Dermis blood vessel endothelial cell (primary cell): ENCODE measurements at places on chromosomes 12 and 14.

GRCh38 chr14:60164404-60164711 is 840 bp downstream of the DHRS7 start:
- no peak for DNase-seq

DNA sequence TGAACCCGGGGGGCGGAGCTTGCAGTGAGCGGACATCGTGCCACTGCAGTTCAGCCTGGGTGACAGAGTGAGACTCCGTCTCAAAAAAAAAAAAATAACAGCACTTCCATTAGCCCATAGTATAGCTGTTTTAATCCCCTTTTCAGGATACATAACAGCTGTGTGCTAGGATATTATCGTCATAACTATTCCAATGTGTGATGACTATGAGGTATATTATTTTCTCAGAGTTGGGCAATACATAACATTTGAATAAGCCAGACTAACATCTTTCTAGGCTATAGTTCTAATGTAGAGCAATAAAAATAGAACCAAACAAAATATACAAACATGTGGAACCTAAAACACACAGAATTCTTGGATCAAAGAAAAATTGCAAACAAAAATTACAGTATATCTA is 57.1 kb downstream of the MARK3 start:
- no peak for DNase-seq

DNA sequence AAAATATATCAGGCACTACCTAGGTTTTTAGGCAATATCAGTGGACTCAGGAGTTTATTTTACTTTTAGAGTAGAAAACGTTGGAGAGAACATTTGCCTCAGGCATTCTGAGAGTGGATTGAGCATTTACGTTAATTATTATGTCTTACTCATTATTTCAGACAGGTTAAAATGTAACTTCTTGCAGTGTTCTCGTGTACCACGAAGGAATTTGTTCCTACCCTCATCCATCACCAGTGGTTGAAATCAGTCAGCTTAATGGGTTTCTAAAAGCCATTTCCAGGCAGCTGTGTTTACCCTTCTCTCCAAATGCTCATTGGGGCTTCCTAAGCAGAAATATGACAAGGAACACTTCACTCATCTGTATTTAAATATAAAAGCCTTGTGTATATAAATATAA is 9.1 kb upstream of the LDHB start:
- no peak for DNase-seq

GRCh38 chr12:67531051-67531450 is 117.5 kb upstream of the DYRK2 start:
- DNase-seq, result no peak

DNA sequence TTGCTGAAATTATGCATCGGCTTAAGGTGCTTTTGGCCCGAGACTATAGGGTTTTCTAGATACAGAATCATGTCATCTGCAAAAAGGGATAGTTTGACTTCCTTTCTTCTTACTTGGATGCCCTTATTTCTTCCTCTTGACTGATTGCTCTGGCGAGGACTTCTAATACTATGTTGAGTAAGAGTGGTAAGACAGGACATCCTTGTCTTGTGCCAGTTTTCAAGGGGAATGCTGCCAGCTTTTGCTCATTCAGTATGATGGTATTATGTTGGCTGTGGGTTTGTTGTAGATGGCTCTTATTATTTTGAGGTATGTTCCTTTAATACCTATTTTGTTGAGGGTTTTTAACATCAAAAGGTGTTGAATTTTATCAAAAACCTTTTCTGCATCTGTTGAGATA is 8.3 kb downstream of the BMAL2 start:
- DNase-seq, result no peak

GRCh38 chr14:62409626-62410300 is 635.5 kb downstream of the KCNH5 start:
- DNase-seq, result no peak

DNA sequence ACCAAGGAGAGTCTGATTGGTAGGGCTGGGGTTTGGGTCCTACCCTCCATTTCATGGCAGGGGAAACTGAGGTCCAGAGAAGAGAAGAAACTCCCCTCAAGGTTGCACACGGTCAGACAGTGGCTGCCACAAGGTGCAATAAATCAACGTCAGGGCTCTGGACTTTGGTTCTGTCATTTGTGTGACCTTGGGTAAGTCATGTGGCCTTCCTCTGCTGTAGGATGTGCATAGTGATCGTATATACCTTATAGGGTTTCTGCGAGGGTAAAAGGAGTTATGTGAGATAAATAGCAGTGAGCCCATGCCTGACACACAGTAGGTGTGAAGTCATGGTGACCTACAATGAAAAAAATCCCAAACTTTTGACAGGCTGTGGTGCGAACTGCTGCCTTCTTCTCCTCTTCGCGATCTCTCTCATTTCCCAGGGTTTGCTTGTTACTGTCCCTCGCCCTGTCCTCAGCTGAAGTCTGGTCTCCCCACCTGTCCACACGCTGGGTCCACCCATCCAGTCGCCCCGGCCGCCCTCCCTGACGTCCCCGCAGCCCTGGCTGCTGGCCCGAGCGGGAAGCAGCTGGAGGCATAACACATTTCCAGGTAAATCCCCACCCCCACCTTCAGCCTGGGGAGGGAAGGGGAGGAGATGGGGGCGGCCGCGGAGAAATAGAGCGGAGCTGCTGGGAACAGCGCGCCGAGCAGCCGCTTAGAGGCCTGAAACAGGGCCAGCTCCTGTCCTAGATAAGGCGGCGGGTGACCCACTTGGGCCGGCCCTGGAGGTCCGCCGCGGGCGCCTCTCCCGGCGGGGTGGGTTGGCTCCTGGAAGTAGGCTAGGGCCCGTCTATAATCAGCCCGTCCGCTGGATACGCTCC is 1.8 kb upstream of the FAM222A start:
- no peak for DNase-seq

DNA sequence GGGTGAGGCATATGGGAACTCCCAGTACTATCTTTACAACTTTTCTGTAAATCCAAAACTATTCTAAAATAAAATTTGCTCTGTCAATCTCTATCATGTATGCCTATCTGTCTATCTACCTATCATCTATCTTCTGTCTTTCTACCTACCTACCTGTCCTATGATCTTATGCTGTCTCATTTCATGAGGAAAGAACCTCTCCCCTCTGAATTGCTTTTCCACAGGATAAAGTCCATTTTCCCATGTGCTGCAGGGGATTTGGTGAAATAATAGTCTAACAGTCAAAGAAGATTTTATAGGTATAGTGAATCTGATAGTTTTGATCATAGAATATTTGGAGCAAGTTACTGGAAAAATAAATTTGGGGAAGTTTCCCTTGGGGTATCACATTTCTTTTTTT is 86.8 kb upstream of the RIC8B start:
- DNase-seq, result no peak

DNA sequence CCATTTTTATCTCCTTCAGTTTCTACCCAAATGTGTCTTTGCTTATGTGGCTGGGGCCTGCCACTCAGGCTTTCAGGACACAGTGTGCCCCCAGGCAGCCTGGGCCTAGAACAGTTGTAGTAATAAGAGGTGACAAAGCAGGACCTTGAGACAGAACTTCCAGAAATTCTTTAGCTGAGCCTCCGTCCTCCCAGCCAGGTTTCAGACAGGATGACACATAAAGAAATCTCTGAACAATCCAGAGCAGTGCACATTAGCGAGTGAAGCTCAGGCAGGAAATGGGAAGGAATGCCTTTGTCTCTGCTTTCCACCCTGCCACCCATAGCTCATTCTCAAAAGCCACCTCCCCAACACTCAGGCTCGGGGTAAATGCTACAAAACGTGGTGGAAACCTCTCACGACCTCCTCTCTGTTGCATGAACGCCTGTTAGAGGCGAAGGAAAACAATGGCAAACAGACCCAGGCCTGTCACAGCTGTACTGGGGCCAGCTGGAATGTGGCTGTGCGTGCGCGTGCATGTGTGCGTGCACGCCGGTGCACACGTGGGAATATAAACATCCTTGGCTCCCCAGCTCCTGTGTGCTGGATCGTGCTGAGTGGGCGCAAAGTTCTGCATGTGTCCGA is 286.7 kb downstream of the ZFP36L1 start:
- DNase-seq, result peak; percentile 68

- DNase-seq, result peak; percentile 98
Observed at GRCh38 chr12:6764011-6764828, 1.9 kb upstream of the PTMS start.

GRCh38 chr12:503111-503761 is 43.5 kb downstream of the B4GALNT3 start:
- DNase-seq, result peak; percentile 44

GRCh38 chr12:3752741-3753486 is at the start of gene CRACR2A:
TSS of gene CRACR2A (minus strand) at chr12:3753109. CDS start at chr12:3696999, 56,110 bp downstream.
- peak; percentile 83 for DNase-seq

DNA sequence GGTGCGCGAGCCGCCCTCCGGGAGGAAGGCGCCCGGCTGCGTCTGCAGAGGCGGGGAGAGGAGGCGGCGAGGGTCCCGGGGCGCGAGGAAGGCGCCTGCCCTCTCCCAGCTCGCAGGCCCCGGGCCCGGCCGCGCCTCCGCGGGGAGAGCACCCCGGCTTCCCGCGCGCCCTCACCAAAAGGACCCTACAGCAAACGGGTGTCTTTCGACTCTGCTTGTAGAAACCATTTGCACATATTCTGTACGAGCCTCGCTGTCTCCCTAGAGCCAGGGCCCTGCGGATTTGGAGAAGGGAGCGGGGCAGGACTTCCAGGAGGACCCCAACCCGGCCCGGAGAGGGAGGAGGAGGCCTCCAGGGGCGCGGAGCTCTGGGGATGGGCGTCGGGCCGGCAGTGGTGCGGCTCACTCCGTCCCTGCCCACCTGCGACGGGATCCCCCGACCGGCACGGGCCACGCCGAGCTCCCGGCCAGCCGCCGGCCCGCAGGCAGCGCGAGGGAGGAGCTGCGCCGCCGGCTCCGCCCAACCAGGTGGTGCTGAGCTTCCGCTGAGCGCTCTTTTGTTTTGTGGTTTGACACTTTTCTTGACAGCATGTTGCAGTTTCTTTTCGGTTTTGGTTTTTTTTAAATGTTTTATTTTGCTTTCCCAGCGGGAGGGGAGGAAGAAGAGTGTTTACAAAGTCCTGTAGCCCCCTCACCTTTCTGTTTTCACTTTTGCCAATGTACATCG is 103.3 kb upstream of the FKBP4 start:
- DNase-seq, result peak; percentile 4

DNA sequence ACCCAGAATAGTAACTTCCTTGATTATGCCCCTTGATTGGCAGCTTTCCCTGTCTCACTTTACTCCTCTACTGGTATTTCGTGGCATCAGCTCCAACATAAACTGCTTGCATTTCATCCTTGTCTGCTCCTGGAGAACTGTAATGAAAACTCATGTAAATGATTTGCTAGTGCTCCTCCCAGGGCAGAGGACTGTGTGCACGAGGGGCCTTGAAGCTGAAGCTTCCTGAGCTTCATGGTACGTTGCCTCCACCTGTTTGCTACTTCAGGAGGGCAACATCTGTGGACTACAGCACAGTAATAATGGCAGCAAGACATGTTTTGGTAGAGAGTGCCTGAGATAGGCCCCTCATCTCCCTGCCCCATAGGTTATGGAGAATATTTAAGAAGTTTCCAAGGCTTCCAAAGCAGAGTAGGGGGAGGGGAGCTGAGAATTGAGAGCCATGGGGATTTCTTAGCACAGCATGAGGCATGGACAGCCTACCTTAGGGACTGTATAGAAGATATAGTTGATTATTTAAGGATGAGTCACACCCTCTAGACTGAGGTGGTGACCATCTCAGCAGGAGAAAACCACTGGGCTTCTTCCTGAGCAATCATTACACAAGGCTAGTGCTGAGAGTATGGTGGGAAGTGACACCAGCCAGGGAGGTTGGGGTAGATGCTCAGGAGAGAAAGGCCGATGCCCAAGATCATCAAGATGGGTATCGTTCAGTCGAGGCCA is 29.5 kb downstream of the CCDC198 start:
- no peak for DNase-seq

- DNase-seq, result no peak
Observed at GRCh38 chr14:22434030-22434429, 155.0 kb downstream of the DAD1 start.

- DNase-seq, result peak; percentile 87
Observed at GRCh38 chr14:65019944-65020566, 33.4 kb downstream of the FNTB start.

GRCh38 chr14:68145539-68145938 is 326.0 kb downstream of the RAD51B start:
- DNase-seq, result peak; percentile 72

GRCh38 chr14:85165094-85165493 is 364.9 kb upstream of the FLRT2 start:
- DNase-seq, result peak; percentile 93

- DNase-seq, result no peak
Observed at GRCh38 chr12:48040354-48040753, 36.1 kb upstream of the COL2A1 start.

DNA sequence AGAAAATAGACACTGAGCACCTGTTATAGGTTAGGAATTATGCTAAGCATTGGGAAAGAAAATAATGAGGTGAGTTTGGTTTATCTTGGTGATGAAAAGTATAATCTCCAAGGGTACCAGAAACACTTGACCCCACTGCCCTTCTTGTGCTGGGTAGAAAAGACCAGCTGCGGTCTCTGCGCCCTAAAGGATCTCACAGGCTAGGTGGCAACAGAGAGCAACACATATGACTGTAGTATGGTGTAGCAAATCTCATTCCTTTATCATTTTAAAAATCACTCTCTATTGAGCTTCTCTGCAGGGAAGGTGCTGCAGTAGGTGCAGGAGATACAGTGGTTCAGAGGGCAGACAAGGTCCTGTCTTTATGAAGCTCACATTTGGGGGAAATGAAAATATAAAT is 26.1 kb downstream of the NRXN3 start:
- DNase-seq, result no peak

GRCh38 chr14:59336706-59337105 is 128.5 kb downstream of the GPR135 start:
- peak; percentile 29 for DNase-seq

DNA sequence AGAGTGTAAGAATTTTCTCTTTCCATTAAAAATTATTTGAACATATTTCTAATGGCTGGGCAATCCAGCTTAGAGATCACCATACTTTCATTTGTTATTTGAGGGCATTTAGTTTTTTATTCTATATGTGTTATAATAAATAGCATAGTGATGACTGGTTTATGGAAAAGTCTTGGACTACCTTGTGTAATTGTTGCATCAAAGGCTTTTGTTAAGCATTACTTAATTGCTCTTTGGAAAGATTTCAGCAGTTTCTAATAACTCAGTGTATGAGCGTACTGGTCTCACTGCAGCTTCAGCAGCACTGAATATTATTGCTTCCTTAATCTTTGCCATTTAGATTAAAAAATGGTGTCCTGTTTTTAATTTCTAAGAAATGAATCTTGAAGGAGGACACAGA is 22.8 kb downstream of the TMEM19 start:
- DNase-seq, result no peak

- DNase-seq, result no peak
Observed at GRCh38 chr12:21551841-21552465, 25.9 kb downstream of the SPX start.

GRCh38 chr14:68611599-68611998 is 181.3 kb downstream of the ZFP36L1 start:
- DNase-seq, result no peak

- no peak for DNase-seq
Observed at GRCh38 chr12:19671695-19672094, 232.4 kb downstream of the AEBP2 start.
